ENCODE measurements at places on chromosomes 11 and 22. TPM values are rescaled to one million over a fixed set of nuclear protein-coding genes. Genes with fewer than 3 reads are reported as not detected.

Gene KRTAP5-2
- total RNA-seq, result not detected

Gene NAALADL1
- total RNA-seq, result not detected

Gene KCNJ1
- not detected for total RNA-seq

Gene RFPL2
- total RNA-seq, result 0.30 TPM

Gene FUT4
- 2.5 TPM for total RNA-seq

Gene SLC16A8
- not detected for total RNA-seq

Gene KRTAP5-10
- total RNA-seq, result not detected

Gene MOV10L1
- not detected for total RNA-seq

Gene CTR9
- total RNA-seq, result 24.3 TPM

Gene TRIM48
- total RNA-seq, result not detected

Gene UCP3
- 1.7 TPM for total RNA-seq

Gene MAJIN
- 0.10 TPM for total RNA-seq

Gene IL18
- 83.8 TPM for total RNA-seq

Gene TMX2
- total RNA-seq, result 171 TPM

Gene HOATZ
- not detected for total RNA-seq

Gene SMIM35
- total RNA-seq, result not detected

Gene ST3GAL4
- total RNA-seq, result 24.2 TPM

Gene SLC1A2
- 0.10 TPM for total RNA-seq

Gene CCDC89
- not detected for total RNA-seq

Gene ZNHIT2
- 12.8 TPM for total RNA-seq

Gene OR52E6
- not detected for total RNA-seq

Gene CHRDL2
- total RNA-seq, result 2.5 TPM

Gene GNG3
- not detected for total RNA-seq

Gene ARHGAP42
- 6.3 TPM for total RNA-seq

Gene C1QTNF4
- total RNA-seq, result 0.08 TPM

Gene SEPTIN3
- 1.3 TPM for total RNA-seq

Gene ADM2
- total RNA-seq, result 0.50 TPM

Gene YPEL4
- total RNA-seq, result 0.43 TPM

Gene RFPL1
- not detected for total RNA-seq

Gene ADORA2A
- 1.0 TPM for total RNA-seq

Gene ME3
- 14.1 TPM for total RNA-seq

Gene ZDHHC13
- total RNA-seq, result 17.6 TPM

Gene JRKL
- total RNA-seq, result 5.2 TPM

Gene LRRN4CL
- 0.12 TPM for total RNA-seq

Gene GSTT2B
- total RNA-seq, result not detected

Gene FAM227A
- total RNA-seq, result 0.50 TPM

Gene LRP4
- total RNA-seq, result 8.3 TPM

Gene USP35
- 7.6 TPM for total RNA-seq

Gene UBQLNL
- not detected for total RNA-seq

Gene NPAT
- total RNA-seq, result 6.2 TPM

Gene SPI1
- not detected for total RNA-seq

Gene MRGPRF
- total RNA-seq, result 0.09 TPM

Gene VPREB1
- total RNA-seq, result not detected

Gene MMP12
- 0.02 TPM for total RNA-seq

Gene PRR33
- not detected for total RNA-seq

Gene MS4A7
- total RNA-seq, result not detected

Gene CDC45
- 24.1 TPM for total RNA-seq

Gene LMO1
- 2.5 TPM for total RNA-seq

Gene SCGB1D2
- total RNA-seq, result not detected

Gene PLET1
- total RNA-seq, result not detected

Measured in A549 treated with CpdA at 1 μM for 4 hours (cell line).